ENCODE measurements at places on chromosomes 4 and X.

DNA sequence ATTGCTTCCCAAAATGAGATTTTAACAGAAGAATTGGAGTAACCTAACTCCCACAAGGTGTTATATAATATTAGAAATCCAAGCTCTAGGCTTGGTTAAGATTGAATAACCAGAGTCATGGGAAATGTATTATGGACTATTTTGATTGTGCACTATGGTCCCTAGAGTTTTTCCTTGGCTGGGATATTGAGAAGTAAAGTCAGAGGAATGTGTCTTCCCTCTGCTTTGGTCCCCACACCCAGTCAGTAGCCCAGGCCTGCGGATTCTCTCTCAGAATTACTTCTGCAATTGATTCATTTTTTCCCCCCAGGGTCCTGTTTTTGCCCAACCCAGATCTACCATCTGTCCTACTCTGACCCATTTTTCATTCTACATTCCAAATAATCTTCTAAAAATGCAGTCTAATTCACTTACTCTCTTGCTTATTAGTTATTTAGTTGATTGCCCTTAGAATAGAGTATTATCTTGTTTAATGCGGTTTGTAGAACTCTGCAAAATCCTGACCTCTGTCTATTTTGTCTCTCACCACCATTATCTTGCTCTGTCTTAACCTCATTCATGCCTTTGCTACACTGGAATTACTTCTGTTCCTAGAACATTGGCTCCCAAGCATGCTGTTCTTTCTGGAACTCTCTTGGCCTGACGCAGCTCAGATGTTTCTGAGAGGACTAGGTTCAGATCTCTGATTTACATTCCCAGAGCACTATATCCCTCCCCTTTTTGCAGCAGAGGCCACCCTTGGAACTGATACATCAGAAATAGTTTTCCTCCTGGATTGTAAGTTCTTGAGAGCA, 23.6 kb downstream of the GUCY1A1 start:
- no peak for DNase-seq

DNA sequence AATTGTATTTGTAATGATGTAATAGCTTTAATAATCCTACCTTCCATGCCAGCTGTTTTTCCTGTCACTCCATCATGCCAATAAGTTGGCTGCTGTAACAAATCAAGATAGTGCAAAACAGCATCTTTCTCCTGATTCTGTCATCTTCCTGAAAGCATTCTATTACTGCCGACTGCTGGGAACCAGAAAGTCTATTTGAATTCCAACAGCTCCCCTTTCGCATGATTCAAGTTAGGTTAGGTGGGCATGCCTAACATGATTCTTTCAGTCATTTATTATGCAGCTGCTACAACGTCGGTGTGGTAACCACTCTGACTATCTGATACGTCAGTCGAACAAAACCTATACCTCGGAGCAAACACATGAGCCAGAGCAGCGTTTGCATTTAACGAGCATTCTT, 127.9 kb upstream of the DMD start:
- DNase-seq = no peak

- DNase-seq = no peak
Measured at GRCh38 chrX:21658746-21659145, 616 bp upstream of the KLHL34 start.

DNA sequence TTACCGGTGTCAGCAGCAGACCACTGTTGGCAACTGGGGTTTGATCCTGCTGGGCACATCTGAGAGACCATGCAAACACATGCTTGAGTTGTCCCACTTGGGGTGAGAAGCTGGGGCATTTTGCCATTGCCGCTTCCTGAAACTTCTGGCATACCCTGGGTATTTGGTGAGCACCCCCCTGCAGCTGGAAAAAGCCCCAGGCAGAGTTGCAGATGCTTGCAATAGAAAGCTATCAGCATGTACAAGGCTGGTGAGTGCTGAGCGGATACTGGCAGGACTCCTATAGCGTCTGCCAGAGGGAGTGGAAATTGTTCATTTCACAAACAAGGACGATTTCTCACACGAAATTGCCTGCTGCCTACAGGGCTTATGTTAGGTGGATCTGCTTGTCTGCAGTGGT, 32.3 kb downstream of the SUPT20HL1 start:
- no peak for DNase-seq

DNA sequence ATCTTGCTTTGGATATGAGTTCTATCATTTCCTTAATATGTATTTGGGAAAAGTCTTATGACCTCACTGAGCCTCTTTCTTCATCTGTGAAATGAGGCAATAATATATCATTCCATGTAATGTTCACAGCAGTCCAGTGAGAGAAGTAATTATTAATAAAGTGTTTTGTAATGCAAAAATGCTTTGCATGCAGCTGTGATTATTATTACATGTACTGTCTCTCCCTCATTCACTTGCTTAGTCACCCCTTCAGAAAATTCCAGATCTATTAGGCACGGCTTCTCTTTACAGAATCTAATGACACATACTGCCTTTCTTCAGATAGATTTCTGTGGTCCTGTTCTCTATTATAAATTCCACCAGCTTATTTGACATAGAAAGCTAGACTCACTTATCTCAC, 53.5 kb upstream of the FGF13 start:
- no peak for DNase-seq

DNA sequence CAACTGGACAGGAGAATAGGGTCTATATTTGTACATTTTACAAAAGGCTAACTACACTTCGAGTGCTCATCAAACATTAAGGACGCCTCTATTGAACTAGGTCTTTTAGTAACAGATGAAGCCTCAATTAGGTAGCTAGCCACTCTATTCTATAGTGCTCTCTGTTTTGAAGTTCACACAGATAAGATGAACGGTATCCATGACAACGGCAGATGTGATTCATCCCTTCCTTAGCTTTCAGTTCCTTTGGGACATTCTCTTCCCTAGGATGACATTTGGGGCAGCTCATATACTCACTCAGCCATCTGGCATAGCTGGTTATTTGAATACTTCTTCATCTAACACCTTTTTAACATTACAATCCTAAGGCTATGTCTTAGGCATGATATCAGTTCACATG, 62.4 kb upstream of the WDFY3 start:
- no peak for DNase-seq

DNA sequence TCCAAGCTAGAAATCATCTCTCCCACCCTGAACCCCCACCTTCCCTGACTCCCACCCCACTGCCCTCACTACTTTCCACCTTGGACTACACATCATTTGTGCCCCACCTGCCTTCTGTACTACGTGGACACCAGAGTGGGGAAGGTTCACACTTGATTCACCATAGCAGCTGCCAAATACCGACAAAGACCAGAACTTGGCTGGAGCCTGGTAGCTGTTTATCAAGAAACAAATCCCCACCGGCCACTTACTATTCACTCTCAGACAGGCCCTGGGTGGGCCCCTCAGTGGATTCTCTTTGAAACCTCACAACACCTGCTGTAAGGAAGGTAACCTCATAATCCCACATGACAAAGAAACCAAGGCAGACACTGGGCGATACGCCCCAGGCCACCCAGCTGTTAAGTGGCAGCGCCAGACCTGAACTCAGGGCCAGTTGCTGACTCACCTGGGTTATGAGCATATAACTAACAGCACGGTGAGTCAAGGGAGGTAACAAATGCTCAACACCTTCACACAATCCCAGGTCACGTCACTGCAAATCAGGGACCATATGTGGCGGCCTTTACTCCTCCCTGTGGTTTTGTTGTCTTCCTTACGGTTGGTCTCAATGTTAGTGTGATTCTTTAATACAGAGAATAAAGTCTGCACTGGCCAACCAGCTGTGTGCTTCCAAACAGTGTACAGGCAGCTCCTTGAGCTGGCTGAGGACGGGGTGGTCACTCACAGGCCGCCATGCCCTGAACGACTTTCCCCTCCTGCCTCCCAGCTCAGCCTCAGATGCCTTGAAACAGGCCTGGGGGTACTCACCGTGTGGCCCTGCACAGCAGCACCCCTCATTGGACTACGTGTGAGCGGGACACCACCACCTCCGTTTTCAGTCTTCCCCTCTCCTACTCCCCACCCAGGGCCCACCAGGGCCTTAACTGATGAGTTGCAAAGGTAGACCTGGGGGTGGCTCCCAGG, 7.5 kb downstream of the WDR1 start:
- no peak for DNase-seq

- no peak for DNase-seq
Measured at GRCh38 chr4:166198041-166198440, 325.0 kb downstream of the TLL1 start.
